ENCODE measurements at places on chromosomes 5 and 9.

- DNase-seq: no peak
Observed at GRCh38 chr9:35313916-35314315, 152.1 kb downstream of the UNC13B start.

- no peak for DNase-seq
Observed at GRCh38 chr5:105619725-105620124, 2051.0 kb downstream of the EFNA5 start.

- DNase-seq: no peak
Observed at GRCh38 chr5:140674211-140674610, 835 bp upstream of the DND1 start.

DNA sequence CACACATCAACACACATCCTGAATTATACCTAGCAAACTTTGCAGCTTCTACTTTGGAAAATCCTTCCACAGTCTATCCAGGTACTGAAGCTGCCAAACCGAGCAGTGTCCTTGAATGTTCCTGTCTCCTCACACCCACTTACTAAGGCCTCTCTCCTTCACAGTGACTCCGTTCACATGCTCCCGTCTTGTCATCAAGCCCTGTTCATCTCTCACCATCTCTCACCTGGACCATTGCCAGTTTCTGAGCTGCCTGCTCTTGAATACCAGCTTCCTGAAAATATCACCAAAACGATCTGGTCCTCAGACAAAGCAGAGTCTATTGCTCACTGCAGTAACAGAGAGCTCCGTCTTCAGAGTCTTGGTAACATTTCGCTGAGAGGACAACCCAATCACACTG is 57.4 kb downstream of the GCNT1 start:
- peak; percentile 12 for DNase-seq

DNA sequence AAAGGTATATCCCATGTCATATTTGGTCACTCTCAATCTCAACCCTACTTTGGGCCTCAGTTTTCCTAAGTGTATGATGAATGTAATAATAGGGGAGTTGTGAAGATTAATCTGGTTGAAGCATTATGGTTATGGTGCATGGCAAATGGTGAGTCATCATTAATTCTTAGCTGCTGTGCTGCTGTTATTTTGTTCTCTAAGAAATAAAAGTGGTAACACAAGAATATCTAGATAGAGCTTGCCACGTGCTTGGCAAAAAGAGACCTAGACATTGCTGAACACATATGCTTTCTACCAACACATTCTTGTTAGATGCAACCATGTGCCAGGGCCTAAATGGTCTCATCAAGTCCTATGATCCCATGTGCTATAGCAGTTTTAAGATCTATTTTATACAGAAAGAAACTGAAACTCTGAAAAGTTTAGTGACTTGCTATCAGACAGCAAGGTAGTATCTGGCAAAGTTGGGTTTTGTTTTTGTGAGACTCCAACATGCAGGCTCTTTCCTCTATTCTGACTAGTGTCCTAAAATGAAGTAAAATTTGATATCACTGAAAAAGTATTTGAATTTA is 699.9 kb upstream of the MEF2C start:
- DNase-seq: no peak

DNA sequence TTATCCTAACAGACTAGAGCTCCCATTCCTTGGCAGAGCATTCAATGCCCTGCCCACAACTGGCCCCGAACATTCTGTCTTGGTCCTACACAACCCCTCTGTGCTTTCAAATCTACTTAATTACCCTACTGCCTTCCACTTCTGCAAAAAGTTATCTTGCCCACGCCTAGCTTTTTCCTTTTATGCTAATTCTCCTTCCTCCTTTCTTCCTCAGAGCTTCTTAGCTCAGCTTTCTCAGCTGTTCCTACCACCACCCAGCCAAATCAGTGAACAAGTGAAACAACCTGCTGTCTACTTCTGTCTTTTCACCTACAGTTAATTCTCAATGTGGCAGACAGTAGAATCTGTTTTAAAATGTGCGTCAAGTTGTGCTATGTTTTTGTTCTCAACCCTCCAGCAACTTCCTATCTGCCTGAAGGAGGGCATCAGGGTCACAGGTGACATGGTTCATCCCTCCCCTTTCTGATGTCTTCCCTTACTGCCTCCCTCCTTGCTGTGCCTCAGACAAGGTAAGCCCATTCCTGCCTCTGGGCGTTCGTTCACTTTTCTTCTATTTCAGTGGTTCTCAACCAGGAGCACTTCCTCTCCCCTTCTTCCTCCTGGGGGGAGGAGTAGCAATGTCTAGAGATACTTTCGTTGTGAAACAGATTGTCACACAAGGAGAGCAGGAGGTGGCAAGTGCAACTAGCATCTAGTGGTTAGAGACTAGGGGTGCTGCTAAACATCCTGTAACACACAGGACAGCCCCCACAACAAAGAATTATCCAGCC is 1.3 kb upstream of the REEP5 start:
- no peak for DNase-seq

- peak; percentile 52 for DNase-seq
Observed at GRCh38 chr5:115372146-115372545, 75.7 kb upstream of the CCDC112 start.

- peak; percentile 61 for DNase-seq
Observed at GRCh38 chr9:7844242-7844641, 44.7 kb upstream of the DMAC1 start.

GRCh38 chr5:149240354-149240998 is 31.2 kb upstream of the AFAP1L1 start:
- peak; percentile 41 for DNase-seq

- DNase-seq: no peak
Observed at GRCh38 chr5:78606241-78606640, 42.3 kb downstream of the LHFPL2 start.

DNA sequence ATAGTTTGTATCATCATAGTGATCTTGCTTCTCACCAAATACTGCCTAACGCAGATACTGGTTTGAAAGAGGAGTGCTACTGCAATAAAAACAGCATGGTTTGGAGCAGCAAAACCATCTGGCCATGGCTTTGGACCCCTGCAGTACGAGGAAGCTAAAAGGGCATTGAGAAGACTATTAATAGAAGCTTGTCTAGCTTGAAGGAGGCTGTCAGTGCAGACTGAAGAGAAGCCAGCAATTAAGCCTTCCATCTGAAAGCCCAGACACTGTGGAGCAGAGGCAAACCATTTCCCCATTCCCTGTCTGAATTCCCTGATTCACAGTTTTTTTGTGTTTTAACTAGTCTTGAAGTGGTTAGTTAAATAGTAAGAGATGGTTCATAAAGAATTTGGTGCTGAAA is 281.6 kb downstream of the PTPRD start:
- DNase-seq: no peak

DNA sequence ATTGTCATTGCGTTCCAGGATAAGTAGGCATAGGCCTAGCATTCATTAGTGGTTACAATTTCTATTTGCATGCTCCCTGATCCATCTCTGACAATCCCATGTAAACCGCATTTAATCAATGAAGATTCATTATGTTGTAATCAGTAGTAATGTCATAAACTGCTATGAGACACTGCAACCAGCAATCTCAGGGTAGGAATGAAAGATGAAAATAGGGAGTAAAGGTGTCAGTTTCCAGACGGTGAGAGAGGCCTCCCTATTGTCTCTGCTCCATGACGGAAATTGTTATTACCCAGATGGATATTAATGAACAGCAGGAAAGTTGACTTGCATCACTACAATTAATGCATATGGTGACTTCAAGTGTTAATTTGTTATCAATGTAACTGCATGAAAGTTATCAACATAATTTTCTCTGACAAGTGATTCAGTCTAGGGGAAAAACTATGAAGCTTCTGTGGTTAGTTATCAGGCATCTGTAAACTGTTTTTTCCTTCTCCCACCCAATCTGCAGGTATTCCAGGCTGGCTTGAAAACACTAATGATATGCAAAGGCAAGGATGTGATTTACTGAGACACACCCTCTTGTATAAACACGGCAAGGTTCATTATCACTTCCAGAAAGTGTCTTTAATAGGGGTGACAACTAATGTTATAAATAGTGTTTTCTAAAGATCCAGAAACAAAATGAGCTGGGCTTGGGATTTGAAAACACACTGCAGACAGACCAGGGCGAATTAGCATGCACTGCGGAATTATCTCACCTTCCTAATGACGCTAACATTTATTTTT is 73.5 kb downstream of the ZNF622 start:
- DNase-seq: no peak

DNA sequence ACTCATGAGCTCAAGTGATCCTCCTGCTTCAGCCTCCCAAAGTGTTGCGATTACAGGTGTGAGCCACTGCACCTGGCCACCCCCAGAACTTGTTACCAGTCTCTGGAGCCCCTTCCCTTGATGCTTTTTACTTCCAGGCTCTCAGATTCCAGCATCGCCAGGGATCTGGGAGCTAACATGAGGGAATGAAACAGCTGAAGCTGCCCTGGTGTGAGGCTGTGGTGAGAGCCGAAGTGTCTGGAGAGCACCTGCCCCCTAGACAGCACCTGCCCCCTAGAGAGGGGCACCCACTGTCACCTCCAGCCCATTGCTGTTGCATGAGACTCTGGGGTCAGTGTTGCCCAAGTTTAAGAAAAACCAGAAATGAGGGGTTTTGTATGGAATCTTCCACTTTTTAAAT is 124.3 kb upstream of the SAP30L start:
- no peak for DNase-seq

GRCh38 chr5:136513430-136513829 is 148.1 kb upstream of the TRPC7 start:
- no peak for DNase-seq

DNA sequence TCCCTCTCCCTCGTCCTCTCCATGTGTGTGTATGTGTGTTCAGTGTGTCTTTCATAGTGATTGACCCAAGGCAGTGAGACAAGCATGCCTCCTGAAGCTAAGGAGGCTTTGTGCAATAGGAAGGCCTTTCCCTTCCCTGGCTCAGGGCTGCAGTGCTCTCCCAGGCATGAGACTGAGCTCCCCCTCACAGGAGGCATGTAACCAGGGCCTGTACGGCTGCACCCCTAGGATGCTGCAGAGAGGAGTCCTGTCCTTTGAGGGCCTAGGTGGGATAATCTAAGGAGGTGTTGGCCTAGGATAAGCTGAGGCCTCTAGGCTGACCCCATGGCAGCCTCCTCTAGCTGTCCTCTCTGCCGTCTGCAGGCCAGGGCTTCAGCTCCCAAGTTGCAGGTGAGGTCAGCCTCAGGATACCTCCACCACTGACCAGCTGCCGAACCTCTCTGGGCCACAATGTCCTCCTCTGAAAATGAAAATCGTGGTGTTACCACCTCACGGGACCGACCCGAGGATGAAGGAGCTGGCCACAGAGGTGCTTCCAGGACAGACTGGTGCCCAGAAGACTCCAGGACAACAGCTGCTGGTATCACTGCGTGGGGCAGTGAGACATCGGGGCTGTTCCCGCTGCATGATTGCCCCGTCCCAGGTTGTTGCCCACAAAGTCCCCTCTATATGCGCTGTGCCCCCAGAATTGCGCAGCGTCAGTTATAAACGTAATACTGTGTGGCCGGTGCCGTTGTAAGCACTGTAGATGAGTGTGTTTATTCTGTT is 129.6 kb downstream of the BARX1 start:
- DNase-seq: no peak

DNA sequence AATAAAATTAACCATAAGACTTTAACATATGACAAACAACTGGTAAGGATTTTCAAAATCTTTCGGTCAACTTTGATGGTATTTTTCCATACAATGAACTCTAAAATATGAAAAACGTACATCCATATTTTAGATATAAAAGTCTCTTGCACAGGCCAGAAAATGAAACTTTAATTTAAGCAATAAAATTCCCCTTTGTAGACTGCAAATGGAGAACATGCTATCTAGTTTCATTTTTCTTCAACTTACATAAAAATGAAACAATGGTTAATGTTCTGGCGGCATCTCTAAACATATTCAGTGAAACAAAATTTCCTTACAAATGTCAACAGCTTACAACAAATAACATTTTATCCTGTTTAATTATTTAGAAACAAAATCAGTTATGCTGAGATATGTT is 84.0 kb downstream of the USP20 start:
- no peak for DNase-seq

DNA sequence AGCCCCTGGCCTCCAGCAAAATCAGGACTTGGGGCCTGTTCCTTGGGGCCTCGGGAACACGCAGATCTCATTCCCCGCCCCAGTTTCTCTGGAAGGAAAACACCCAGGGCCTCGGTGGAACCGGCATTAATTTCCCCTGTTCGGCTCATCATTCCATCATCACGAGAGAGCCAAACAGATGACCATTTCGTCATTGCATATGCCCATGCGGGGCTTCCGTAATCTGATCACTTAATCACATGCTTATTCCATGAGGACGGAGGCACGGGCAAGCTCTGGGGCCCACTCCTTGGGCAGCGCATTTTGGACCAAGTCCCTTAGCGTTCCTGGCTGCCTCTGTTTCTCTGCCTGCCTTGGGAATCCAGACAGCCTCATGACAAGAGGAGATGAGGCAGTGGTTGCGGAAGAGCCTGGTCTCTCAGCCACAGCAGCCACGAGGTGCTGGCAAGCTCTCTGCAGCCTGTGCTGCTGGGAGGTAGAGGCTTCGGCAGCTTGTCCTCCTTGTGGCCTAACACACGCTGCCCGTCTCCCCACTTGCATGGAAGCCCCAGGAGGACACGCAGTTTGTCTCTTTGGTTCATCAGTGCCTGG is 65.0 kb upstream of the IER5L start:
- DNase-seq: no peak

GRCh38 chr9:76018235-76018634 is 127.8 kb downstream of the PCSK5 start:
- no peak for DNase-seq

- DNase-seq: no peak
Observed at GRCh38 chr5:168468836-168469235, 17.4 kb upstream of the RARS1 start.

DNA sequence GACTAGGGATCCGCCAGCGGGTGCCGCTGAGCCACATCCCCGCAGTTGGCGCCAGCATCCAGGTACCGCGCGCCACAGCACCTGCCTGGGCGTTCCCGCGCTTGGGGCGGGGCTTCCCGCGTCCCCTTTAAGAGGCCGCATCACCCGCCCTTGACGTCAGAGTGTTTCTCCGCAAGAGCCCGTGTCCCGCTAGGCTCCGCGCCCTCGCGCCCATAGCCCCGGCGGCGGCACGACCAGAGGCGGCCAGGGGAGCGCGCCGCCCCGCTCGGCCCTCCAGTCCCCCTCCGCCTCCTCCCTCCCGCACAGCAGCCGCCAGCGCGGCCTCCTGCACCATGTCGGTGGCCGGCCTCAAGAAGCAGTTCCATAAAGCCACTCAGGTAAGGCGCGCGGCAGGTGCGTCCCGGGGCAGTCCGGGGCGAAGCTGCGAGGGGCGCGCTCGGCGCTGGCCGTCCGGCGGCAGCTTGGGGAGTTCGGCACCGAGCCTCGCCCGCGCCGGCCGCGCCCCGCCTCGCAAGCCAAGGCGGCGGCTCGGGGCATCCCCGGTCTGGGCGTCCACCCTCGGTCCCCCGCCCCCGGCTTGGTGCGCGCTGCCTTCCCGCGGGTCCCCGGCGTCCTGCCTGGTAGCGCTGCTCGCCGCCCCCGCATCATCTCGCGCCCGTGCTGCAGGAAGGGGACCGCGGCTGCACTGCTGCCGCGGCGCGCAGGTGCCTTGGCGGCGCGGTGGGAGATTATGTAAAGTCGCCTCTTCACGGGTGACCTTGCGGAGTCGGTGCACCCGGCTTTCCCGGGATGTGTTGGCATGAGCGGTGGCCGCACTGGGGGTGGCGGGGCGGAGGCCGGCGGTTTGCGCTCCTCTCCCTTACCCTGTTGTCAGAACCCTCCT is at the start of gene SH3GL2:
Gene SH3GL2, plus strand, starts transcription at position 156 of the 883 bp plus-strand sequence.
- peak; percentile 27 for DNase-seq

- no peak for DNase-seq
Observed at GRCh38 chr9:123346026-123346425, 10.0 kb upstream of the CRB2 start.

- DNase-seq: peak; percentile 44
Observed at GRCh38 chr9:14373706-14374105, 59.8 kb upstream of the NFIB start.

- DNase-seq: no peak
Observed at GRCh38 chr5:172699999-172700364, 58.9 kb downstream of the NEURL1B start.

- DNase-seq: no peak
Observed at GRCh38 chr5:113169720-113170119, 193.1 kb downstream of the DCP2 start.
